ENCODE measurements at places on chromosomes 5 and 9. TPM values are rescaled to one million over a fixed set of nuclear protein-coding genes. Genes with fewer than 3 reads are reported as not detected.

GRCh38 chr9:129398961-129399633 is 221.0 kb upstream of the IER5L start:
- DNase-seq = no peak
- H3K27me3 ChIP-seq = no peaks in the 10 kb centered on the region
- H3K36me3 ChIP-seq = no peaks in the 10 kb centered on the region
- H3K4me3 ChIP-seq = no peak overlapping the region
- H3K4me1 ChIP-seq = no peaks in the 10 kb centered on the region

GRCh38 chr5:157290156-157290980 is 24.4 kb downstream of the CYFIP2 start:
- H3K27me3 ChIP-seq = no peaks in the 10 kb centered on the region
- peaks cover 13% of the 10 kb centered on the region for H3K4me1 ChIP-seq
- no peak overlapping the region for H3K4me3 ChIP-seq
- DNase-seq = no peak

SLC22A4 gene
- total RNA-seq = 2.3 TPM

DNA sequence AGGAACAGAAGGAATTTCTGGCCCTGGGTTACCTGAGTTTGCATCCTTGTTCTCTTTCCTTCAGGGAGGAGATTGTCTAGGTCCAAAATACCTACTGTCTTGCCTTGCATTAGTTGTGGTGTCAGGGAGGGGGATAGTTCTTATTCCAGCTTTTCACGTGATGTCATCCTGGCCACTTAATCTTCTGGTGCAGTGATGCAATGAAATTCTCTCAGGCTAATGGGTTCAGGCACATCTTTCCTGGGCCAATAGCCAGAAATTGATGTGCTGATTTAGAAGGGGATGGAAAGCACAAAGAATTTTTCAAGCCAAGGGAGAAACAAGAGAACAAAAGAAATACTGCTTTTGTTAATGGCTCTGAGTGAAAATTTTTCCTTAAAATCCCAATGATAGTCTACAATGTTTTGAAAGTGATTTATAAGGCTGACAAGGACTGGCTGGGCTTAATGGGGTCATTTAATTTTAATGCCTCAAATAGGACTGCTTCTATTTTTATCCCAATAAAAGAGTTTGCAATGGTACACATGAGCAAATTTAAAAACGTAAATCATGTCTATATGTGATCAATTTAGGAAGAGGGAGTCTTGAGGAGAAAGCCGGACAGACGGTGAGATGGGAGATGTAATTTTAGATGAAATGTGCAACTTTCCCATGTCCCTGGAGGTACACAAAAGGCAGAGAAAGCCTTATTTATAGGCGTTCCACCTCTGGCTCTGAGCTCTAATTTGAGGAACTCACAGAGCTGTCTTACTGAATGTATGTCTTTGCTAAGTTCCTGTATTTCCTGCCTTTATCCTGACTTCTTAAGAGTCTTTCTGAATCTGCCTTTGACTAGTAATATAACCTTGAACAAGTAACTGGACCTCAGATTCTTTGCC is 89.3 kb upstream of the SV2C start:
- H3K27me3 ChIP-seq = peaks cover 6% of the 10 kb centered on the region
- DNase-seq = no peak
- H3K36me3 ChIP-seq = no peaks in the 10 kb centered on the region
- no peaks in the 10 kb centered on the region for H3K4me1 ChIP-seq
- no peak overlapping the region for H3K27ac ChIP-seq

- DNase-seq = no peak
- H3K27me3 ChIP-seq = peaks cover 15% of the 10 kb centered on the region
- H3K4me3 ChIP-seq = no peak overlapping the region
- no peak overlapping the region for H3K27ac ChIP-seq
- H3K36me3 ChIP-seq = no peaks in the 10 kb centered on the region
These were observed 34.1 kb upstream of the NFIB start for GRCh38 chr9:14348123-14348372.

ACOT12 gene
- not detected for total RNA-seq

Measured in natural killer cell (primary cell).